SK-N-MC (cell line): ENCODE measurements at places on chromosomes 12 and 14.

- DNase-seq: no peak
Observed at GRCh38 chr12:1884651-1885050, 33.8 kb downstream of the CACNA2D4 start.

- peak; percentile 58 for DNase-seq
Observed at GRCh38 chr12:7498809-7499208, 4.8 kb downstream of the CD163 start.

DNA sequence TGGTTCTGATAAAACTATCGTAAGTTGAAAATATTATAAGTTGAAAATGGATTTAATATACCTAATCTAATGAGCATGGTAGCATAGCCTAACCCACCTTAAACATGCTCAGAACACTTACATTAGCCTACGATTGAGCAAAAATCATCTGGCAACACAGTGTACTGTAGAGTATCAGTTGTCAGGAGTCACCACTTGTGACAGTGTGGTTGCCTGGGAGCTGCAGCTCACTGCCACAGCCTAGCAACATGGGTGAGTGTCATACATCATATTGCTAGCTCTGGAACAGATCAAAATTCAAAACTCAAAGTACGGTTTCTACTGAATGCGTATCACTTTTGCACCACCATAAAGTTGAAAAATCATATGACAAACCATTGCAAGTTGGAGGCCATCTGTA lies 203.5 kb downstream of the ATXN7L3B start:
- no peak for DNase-seq

GRCh38 chr14:103308717-103309616 lies 25.1 kb upstream of the EIF5 start:
- no peak for DNase-seq

DNA sequence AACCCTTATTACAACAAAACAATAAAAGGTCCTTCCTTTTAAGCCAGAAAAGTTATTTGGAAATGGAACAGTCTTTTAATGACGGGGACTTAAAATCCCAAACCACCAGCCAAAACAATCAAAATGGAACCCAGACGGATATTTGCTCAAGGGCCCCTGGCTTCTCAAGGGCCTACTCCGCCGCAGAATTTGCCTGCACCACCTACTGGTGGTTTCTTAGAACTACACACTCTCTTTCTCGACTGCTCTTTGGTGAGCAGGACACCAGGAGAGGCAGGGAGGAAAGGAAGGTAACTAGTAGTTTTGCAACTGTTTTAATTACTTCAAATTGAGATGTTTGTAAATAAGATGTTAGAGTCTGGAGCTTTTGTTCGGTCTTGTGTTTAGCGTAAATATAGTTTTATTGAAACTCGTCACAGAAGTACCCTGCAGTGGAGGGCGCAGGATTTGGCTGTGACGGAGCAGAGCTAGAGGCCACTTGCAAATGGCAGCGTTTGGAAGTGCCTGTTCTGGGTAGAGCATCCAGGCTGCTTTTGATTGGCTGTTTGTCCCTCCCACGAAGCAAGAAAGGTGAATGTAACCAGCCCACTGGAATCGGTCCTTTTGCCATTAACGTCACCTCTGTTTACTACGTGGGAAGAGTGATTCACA lies 238.5 kb downstream of the CACNA1C start:
- DNase-seq: no peak

GRCh38 chr14:74275241-74275841 lies 27.4 kb downstream of the ABCD4 start:
- DNase-seq: peak; percentile 86

DNA sequence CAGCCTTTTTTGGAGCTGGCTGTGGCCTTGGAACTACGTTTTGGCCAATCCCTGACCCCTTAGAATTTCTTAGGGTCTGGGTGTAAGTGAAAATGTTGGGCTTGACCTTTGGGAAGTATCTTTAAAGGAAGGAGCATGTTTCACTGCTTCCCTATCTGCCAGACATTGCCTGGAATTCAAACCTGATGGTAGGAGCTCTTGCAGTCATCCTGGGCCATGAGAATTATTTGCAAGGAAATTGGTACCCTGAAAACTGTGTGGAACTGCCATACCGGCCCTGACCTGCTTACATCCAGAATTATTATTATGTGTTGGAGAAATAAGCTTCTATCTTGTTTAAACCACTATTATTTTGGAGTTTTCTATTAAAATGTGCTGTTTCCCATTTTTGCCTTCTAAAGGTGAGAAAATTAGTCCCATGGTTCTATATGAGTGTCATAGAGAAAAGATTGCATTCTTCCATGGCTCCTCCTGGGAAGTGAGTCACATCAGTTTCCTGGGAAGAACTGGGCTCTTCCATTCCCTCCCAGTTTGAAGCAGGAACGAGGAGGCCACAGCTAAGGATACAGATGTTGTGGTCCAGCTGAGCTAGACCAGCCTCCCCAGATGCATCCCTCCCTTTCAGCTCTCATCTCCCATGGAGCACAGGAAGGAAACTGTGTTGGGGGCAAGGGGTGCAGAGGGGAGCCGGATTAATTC lies 9.5 kb upstream of the PGF start:
- DNase-seq: no peak

DNA sequence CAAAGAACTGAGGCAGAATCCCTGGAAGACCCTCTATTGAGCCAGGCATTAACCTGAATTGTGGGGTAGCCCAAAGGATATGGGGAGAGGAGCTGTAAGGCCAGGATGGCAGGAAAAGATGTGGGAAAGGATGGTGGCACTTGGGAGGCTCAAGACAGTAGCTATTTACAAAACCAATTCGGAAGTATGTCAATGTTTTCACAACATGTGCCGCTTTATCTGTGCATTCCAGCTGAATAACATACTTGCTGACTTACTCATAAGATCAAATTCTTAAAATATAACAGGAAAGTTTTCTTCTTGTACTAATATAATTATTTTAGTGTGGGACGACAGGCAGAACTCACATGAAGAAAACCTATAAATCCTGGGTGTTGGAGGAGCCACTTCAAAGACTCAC lies 10.6 kb downstream of the BBS10 start:
- no peak for DNase-seq

- DNase-seq: peak; percentile 37
Observed at GRCh38 chr14:81164167-81164774, 56.5 kb downstream of the GTF2A1 start.
